Activated CD4-positive, alpha-beta T cell treated with anti-CD3 and anti-CD28 coated beads, Interleukin-2, Interleukin-6, amounts not matched to agents 100 ng/mL and 50 ng/mL, durations not matched to agents 16 hours and 8 hours (primary cell): ENCODE measurements at places on chromosomes 2 and 18.
A peak's percentile ranks its signal among the peaks of the same experiment; 100 is the strongest.

DNA sequence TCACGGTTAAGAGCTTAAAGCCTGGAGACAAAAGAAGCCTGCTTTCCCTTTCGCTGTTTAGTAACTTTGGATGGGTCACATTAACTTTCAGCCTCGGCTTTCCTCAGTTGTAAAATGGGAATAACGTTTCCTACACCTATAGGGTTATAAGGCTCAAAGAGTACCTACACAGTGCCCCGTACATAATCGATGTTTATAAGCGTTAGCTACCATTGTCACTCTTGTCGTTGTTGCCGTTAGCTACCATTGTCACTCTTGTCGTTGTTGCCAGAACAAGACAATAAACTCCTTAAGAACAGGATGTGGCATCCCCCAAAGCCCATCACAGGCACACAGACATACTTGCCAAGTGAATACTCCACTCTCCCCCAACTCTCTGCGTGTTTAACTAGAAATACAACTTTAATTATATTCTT is 901 bp upstream of the MFSD6 start:
- no peak for DNase-seq

DNA sequence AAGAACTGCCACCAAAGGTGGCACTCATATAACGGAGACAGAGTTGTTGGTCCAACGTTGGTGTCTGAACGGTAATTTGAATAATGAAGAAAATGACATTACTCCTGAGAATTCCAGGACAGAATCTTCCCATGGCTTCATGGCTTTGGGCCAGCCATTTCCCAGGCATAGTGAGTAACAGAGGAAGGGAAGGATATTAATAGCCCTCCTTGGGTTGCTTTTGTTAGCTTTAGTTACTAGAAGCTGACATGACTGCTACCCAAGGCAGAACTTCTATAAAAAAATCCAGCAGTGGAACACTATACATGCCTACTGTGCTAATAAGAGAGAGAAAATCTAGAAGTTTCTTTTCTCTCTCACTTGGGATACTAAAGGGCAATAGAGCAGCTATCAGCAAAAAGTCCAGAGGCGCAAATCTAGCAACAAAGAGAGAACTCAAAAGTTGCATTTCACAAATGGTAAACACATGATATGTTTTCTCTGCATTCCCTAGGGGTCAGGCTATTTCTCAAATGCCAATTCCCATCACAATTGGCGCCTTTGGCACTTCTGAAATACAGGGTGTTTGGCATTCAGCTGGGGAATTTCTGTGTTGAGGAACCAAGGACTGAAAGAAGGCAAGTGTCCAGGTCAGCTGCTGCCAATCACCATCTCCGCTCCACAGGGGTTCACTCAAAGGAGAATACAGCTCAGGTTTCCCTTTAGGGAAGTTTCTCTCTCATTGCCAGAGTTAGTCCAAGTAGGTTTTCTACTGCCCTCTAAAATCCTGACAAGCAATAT is 160.8 kb upstream of the KYNU start:
- DNase-seq = no peak

DNA sequence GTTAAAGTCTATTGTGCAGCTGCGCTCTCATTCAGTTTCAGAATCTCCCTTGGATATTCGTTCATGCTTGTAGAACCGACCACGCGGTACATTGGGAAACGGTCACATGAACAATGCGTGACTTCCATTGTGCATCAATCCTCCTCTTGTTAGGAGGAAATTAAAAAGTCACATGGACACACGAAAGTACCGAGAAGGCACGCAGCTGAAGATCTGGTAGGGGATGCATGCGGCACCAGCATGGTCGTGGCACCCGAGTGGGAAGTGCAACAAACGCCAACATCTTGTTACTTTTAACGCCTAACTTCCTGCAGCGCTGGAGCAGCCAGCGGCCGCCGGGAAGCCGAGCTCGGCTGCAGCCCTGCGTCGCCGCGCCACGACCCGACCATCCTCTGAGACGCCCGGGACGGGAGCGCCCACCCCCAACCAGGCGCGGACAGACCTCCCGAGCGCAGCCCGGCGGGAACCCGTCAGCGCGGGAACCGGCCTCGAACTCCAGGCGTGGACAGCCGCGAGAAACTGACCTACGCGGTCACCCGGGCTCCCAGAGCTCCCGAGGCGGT is 412 bp downstream of the OSBPL1A start:
- DNase-seq = peak; percentile 49

DNA sequence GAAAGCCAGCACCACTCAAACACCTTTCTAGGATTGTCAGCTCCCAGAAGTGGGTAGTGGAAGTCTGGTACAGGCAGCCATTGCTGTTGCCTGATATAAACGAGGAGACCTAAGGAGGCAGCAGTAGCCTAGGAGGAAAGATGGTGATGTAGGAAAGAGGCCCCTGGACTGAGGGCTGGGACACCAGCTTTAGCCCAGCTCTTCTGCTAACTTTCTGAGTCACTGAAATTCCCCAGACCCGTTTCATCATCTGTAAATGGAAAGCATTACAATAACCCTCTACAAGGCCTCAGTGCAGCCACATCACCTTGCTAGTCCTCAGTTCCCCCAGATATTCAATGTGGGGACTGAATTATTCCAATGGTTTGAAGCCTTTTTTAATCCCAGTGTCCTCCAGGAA is 336.5 kb downstream of the TNS1 start:
- DNase-seq = peak; percentile 9

GRCh38 chr2:66346231-66346664 is 88.7 kb upstream of the MEIS1 start:
- DNase-seq = no peak

DNA sequence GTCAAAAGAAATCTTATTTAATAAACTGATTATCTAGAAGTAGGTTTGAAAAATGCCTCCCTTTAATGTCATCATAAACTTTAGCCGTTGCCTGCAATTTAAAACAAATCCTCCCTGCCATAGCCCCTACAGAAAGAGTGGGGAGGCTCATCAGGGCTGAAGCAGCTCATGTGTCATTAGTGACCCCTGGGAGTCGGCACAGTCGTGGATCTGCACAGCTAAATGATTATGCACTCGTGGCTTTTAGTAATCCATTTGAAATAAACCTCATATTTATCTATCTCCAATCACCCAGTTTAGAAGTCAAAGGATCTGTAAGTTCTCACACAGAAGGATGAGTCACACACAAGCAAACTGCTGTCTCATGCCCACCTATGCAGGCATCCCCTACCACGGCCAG is 277.3 kb downstream of the SS18 start:
- no peak for DNase-seq

- DNase-seq = peak; percentile 27
Measured at GRCh38 chr18:4017480-4017879, 437.6 kb downstream of the DLGAP1 start.

DNA sequence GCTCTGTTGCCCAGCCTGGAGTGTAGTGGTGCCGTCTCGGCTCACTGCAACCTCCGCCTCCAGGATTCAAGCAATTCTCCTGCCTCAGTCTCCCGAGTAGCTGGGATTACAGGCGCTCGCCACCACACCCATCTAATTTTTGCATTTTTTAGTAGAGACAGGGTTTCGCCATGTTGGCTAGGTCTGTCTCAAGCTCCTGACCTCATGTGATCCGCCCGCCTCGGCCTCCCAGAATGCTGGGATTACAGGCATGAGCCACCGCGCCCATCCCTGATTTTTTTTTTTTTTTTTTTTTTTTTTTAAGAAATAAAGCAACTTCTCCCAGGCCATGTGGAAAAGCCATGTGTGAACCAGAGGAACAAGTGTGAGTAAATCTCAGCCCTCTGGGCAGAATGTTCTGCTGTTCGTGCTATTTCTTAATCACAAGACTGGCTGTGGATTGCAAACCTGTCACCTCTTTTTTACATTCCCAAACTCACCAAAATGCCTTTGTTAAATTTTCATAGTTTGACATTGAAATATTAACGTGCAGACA is 6.4 kb upstream of the SH3BP4 start:
- DNase-seq = no peak

GRCh38 chr18:27527856-27528255 is 342.7 kb upstream of the CHST9 start:
- no peak for DNase-seq

GRCh38 chr18:60232541-60232940 is 140.0 kb downstream of the MC4R start:
- no peak for DNase-seq

DNA sequence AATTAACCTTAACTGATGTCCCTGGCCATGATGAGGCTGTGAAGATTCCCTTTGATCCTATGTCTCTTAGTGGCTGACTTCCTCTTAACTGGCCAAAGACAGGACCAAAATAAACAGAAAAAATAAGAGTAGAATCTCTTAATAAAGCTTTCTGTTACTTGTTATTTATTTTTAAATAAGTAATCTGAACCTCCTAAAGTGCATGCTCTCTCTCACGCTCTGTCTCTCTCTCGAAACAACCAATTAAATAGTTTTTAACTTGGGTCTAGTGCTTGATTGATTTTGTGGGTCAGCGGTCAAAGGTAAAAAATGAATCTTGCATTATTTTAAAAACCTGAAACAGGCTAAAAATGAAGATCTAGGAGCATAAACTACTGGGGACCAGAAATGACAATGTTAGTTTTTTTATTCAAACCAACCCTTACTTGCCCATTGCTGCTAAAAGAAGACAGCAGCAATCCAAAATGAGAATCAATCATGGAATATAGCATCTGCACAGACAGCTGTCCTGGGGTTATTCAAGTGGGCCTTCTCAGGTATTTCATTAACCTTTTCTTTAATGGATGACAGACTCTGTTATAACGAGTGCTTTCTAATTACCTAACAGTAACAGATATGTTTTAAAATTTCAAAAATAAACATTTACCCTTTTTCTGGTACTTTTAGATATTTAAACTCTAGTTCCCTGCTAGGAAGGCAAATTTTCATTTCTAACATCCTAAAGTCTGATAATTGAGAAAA is 11.2 kb downstream of the GAREM1 start:
- no peak for DNase-seq
